ENCODE measurements at places on chromosomes 5 and 9. TPM values are rescaled to one million over a fixed set of nuclear protein-coding genes. Genes with fewer than 3 reads are reported as not detected.

NSUN2 gene
- 25.3 TPM for polyA plus RNA-seq

LCP2 gene
- polyA plus RNA-seq = 3.2 TPM

CAMK4 gene
- polyA plus RNA-seq = 1.4 TPM

CTNNAL1 gene
- polyA plus RNA-seq = 33.3 TPM

OTP gene
- not detected for polyA plus RNA-seq

NR6A1 gene
- 0.60 TPM for polyA plus RNA-seq

DRD1 gene
- not detected for polyA plus RNA-seq

Data from stomach (tissue), 19 donors.